Muscle of back (tissue), 13 donors: ENCODE measurements at places on chromosomes 4 and X. TPM values are rescaled to one million over a fixed set of nuclear protein-coding genes. Genes with fewer than 3 reads are reported as not detected.

The RASGEF1B gene
- polyA plus RNA-seq = 3.3 TPM

The MAGEB5 gene
- polyA plus RNA-seq = not detected

The PTCHD1 gene
- polyA plus RNA-seq = 1.3 TPM

The GABRQ gene
- 2.0 TPM for polyA plus RNA-seq

The PRRG1 gene
- 15.5 TPM for polyA plus RNA-seq

The FTSJ1 gene
- 26.1 TPM for polyA plus RNA-seq

The HTN1 gene
- polyA plus RNA-seq = 0.07 TPM

The TCEANC gene
- 5.2 TPM for polyA plus RNA-seq

The MRPS18C gene
- polyA plus RNA-seq = 44.8 TPM

The HSFX3 gene
- polyA plus RNA-seq = 2.8 TPM

The CENPVL2 gene
- not detected for polyA plus RNA-seq

The VCX3A gene
- polyA plus RNA-seq = not detected

DNA sequence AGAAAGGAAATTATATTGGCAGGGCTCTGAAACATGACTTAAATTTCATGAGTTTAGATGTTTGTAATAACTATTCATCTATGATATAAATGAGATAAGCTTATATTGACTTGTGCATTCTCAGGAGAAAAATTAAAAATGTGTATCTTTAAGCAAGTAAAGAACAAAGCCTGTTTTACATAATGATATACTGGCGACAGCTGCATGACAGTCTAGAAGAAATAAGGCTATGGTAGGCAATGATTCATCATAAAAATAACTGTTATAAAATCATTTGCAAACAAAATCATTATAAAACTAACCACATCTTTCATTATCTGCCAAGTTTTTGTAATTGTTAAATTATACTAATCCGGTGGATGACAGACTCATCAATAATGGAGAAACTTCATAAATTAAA lies 188.1 kb downstream of the ADAM29 start:
- peak; percentile 5 for DNase-seq

DNA sequence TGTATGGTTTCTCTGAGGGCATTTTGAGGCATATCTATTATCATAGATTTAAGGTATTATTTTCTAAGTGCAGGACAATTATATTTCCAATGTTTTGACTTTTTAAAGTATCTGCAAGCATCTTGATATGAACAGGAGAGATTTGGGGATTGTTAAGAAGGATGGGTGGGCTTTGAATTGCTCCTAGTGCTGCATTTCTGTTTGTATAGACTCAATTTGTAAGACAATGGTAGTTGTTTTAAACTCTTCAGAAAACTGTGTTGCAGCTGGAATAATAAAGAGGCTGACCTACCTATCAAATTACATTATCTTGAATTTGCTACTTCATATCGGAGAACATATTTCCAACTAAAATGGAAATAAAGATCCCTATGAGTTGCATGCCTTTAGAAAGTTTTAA lies 570.3 kb downstream of the ADGRL3 start:
- DNase-seq = no peak

GRCh38 chr4:39662683-39663082 lies 24.0 kb upstream of the SMIM14 start:
- DNase-seq = no peak

- no peak for DNase-seq
These were observed 7.0 kb upstream of the STPG2 start for GRCh38 chr4:98150092-98150761.

GRCh38 chr4:42268824-42269223 lies 116.4 kb upstream of the BEND4 start:
- DNase-seq = no peak

- no peak for DNase-seq
These were observed 61.2 kb downstream of the HMGB2 start for GRCh38 chr4:173272996-173273395.

DNA sequence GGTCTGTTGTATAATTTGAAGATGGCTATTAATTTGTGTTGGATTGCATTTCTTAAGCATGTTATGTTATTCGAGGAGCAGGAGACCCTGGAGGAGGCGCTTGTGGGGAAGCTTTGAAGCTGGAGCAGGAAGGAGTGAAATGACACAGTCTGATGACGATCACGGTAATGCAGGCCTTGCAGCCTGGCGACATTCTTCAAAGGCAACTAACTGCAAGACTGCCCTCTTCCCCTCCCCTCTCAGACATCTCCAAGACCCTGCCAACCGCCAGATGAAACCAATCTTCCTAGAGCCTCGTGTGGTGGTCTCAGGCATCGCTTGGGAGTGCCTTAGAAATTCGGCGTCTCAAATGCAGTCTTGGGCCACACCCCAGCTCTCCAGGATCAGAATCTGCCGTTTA lies 16.1 kb downstream of the CLCN4 start:
- DNase-seq = no peak

DNA sequence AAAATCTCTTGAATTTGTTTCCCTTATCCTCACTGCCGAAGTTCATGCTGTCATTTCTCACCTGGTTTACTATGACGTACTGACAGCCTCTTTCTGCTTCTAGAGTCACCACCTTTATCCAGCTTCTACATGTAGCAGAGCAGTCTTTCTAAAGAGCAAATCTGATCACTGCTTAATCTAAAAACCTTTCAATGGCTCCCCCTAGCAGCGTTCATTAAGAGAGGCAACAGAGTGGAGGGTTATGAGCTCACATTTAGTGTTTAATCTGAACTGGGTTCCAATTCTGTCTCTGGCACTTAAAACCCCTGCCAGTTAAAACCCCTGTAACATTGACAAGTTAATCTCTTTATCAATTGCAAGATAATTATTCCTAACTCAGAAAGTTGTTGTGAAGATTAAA lies 4.4 kb downstream of the RBPJ start:
- no peak for DNase-seq

DNA sequence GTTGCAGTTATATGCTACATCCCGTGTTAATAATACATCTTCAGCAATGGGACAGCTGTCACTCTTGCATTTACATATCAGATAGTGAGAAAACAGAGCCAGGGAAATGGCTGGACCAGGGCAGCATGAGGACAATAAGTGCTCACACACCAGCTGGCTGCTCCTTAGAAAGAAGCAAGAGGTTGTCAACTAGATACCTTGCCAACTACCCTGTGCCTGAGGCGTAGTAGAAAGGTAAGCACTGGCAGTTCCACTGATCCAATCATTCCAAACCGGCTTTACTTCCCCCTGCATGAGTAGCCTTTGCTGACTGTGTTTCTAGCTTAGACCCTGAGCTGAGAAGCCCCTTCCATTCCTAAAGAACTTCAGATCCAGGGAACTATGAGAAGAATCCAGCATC lies 52.2 kb upstream of the FGF13 start:
- DNase-seq = no peak

GRCh38 chrX:141180851-141181250 lies 3.9 kb upstream of the LDOC1 start:
- no peak for DNase-seq

- no peak for DNase-seq
These were observed 488.2 kb downstream of the KLHL13 start for GRCh38 chrX:117628381-117628780.

DNA sequence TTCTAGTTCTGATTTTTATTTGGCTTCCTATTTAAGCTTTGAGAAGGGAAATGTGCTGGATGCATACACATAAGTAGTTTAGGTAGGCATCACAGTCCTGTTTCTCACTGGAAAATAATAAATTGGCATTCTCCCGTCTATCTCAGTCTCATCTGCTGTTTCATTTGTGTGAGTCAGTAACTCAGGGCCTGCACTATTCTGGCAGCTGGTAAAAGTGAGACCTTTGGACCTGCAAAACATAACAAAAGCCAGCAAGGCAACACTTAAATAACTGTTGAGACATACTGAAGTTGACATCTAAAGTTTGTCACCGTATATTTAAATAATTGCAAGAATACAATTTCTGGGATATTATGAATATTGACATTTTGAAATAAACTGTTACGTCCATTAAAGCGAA lies 8.6 kb upstream of the UBQLN2 start:
- DNase-seq = no peak

GRCh38 chr4:158810487-158811215 lies 41.8 kb downstream of the FNIP2 start:
- peak; percentile 90 for DNase-seq

GRCh38 chr4:73729534-73730165 lies 10.7 kb upstream of the CXCL8 start:
- peak; percentile 82 for DNase-seq

- no peak for DNase-seq
These were observed 168.7 kb upstream of the GALNTL6 start for GRCh38 chr4:171644430-171645057.

GRCh38 chrX:47174376-47174775 lies 19.3 kb upstream of the UBA1 start:
- DNase-seq = no peak
